Stimulated activated CD8-positive, alpha-beta memory T cell treated with anti-CD3 and anti-CD28 coated beads, Interleukin-4, amount 100 ng/mL, for 48 hours (primary cell): ENCODE measurements at places on chromosomes 5 and 9.

DNA sequence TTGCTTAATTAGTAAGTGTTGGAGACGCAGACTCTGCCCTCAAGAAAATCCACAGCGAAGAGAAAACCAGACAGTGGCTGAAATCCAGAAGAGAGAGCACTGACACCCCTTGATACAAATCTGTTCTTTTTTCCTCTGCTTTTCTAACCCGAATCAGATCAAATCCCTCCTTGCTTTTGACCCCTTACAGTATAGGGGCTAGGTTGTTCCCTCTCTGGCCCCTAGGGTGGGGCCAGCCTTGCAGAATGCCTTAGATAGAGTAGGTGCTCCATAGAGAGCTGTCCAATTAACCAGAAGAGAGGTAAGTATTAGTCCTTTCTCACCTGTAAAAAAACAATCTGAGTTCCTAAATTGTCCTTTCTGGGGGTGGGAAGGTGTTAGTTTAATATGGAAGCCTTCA, 10.1 kb downstream of the C1QTNF2 start:
- no peak for DNase-seq

DNA sequence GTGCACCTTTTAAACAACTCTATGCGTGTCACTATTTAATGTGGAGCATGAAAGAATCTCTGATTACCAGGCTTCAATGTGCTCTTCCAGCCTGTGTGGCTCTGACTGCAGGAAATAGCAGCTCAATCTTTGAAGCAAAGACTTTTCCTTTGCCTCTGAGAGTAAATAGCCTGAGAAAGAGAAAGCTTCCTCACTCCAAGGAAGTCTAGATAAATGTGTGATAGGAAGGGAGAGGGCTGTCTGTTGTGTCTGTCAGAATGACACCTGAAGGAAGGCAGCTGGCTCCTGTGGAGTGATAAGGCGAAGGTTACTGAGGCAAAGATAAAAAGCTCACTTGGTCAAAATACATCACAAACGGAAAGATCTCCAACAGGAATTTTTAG, 205.3 kb upstream of the HAPLN1 start:
- DNase-seq: no peak

DNA sequence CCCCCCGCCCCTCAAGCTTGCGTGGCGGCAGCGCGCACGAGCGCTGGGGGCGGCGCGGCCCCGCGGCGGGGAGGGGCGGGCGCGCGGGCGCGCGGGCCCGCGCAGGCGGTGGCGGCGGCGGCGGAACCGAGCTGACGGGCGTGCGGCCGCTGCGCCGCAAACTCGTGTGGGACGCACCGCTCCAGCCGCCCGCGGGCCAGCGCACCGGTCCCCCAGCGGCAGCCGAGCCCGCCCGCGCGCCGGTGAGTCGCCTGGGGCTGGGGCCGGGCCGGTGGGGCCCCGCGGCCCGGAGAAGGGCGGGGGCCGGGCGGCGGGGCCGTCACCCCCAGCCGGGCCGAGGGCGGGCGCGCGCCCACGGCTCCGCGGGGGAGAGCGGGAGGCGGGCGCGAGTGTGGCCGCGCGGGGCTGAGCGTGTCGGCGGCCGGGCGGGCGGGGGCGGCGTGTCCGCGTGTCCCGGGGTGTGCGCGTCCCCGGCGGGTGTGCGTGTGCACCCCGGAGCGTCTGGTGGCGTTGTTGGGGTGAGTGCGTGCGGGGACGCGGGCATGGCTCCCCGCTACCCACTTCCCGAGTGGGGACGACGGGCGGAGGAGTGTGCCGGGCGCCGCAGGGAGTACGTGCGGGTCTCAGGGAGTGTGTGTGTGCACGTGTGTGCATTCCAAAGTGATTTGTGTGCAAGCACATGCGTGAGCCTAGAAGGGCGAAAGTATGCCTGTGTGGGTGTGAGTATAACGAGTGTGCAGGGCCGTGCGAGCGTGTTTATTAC, at the start of gene NEK6:
Gene NEK6, plus strand, starts transcription at position 106 of the 763 bp plus-strand sequence. CDS start 44,016 bp downstream, outside the sequence.
- DNase-seq: peak; percentile 45

GRCh38 chr5:71830681-71831539, 111.8 kb downstream of the CARTPT start:
- no peak for DNase-seq

GRCh38 chr5:181235689-181236366, 7.9 kb downstream of the RACK1 start:
- no peak for DNase-seq

DNA sequence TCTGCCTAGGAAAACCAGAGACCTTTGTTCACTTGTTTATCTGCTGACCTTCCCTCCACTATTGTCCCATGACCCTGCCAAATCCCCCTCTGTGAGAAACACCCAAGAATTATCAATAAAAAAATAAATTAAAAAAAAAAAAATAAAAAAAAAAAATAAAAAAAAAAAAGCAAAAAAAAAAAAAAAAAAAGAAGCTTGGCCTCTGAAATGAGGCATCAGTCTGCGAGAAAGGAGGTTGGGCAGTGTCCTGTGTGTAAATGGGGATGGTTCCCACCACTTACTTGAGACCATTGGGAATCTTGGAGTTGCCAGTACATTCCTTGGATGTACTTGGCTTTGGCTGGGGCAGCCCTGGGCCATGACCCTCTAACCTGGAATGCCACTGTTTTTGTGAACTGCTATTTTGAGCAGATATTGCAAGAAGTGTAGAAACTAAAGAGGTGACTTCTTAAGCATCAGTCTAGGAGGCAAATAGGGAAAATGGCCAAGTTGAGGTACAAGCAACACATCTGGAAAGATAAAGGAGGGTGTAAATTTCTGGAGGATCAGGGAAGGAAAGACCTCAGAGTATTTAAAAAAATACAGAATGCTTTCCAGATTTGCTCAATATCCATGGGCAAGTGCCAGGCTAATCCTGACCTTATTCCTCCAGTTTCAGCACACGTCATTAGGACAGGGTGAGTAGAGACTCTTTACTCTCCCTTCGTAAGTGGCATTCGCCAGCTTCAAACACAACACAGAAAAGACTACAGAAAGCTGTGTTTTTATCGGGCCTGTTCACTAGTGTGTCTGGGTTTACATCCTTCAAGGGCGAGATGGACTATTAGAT, 58.1 kb downstream of the HSPA4 start:
- no peak for DNase-seq

- DNase-seq: no peak
Measured at GRCh38 chr5:149719666-149720065, 10.4 kb upstream of the PPARGC1B start.

DNA sequence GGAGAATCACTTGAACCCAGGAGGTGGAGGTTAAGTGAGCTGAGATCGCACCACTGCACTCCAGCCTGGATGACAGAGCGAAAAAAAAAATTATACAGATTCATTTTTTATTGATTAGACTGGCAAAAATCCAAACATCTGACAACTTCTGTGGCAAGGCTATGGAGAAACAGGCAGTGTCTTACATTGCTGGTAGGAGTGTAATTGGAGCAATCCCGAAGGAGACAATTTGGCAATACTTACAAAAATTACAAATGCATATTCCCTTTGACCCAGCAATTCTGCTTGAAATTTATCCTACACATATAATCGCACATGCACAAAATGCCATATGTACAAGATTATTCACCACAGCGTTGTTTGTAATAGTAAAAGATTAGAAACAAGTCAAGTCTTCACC, 86.8 kb downstream of the MAPKAP1 start:
- no peak for DNase-seq

GRCh38 chr5:69517763-69518212, 25.2 kb downstream of the OCLN start:
- DNase-seq: no peak

DNA sequence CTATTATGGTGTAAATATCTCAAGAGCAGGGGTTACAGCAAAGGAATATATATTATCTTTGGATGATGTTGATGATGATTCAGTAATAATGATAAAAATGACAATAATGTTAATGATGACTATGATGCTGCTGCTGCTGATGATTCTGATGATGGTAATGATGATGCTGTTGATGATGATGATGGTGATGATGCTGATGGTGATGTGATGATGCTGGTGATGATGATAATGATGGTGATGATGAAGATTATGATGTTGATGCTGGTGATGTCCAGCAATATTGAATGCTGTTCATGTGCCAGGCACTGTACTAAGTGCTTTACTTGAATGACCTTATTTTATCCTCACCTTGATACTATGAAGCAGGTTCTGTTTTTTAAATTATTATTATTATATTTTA, 226.0 kb upstream of the ANKH start:
- no peak for DNase-seq

DNA sequence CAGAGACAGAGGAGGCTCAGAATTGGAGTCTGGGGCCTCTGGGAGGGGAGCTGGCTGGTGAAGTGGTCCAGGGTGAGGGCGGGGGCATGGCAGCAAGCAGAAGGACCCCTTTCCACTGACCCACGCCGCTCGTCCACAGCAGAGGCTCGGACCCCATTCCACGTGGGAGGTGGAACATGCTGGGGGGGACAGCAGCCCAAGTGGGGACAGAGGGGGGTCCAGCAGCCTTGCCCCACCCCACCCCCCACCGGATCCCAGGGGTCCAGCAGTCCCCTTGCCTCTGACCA, 25.4 kb upstream of the NKD2 start:
- no peak for DNase-seq

GRCh38 chr5:66134407-66134861, 9.7 kb upstream of the SREK1 start:
- DNase-seq: no peak

DNA sequence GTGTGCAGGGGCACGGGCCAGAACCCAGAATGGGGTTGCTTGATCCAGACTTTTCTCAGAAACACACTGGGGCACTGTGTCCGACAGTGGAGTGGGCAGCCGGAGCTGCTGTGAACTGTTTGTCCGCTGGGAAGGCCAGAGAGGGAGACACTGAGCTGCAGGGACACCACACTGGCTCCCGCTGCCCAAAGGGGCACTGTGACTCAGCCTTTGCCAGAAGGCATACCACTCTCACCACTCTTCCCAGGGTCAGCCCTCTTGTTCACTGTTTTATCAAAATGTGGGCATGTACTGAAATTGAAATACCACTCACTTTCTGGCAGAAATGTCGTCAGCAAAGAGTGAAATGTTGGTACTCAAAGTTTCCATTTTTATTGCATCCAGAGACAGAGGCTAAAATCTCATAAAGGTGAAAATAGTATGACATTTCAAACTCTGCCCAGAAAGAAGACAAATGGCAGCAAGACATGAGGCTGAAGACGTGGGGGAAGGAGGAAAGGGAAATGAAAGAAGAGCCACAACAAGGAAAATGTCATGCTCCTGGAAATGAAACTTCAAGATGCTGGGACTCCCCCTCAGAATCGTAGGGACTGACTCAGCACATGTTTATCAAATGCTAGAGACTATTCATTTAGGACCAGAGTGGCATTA, 4.5 kb upstream of the IL7R start:
- DNase-seq: peak; percentile 70

GRCh38 chr5:126658561-126658960, 57.8 kb downstream of the PHAX start:
- DNase-seq: no peak

DNA sequence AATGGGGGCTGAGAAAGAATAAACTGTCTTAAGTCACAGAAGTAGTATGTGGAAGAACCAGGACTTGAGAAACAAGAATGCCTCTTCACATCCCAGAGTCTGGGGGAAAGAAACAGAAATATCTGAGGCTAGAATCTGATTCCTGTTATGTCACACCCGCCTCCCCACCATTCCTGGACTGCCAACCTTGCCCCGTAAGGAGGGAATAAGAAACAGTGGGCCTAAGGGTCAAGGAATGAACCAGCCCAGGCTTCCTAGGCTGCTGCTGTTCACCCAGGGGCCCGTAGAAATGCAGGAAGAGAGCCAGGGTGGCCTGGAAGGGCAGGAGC, 4.3 kb downstream of the PCDH1 start:
- no peak for DNase-seq

DNA sequence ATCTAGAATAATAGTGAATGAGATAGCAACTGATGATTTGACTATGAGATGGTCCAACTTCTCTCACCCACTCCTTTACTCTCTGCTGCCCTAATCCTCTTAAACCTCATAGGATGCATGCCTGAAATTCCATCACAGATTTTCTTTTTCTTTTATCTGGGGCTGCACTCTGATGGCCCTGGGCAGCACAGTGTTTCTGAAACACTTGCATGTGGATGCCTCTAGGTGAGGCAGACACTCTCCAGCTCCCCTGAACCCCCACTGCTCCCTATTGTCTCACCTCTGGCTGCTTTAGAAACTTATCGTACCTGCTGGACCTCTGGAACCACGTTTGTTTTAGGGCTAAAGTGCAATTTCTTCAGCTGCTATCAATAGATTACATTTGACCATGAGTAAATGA, 67.5 kb downstream of the HTR4 start:
- DNase-seq: no peak

DNA sequence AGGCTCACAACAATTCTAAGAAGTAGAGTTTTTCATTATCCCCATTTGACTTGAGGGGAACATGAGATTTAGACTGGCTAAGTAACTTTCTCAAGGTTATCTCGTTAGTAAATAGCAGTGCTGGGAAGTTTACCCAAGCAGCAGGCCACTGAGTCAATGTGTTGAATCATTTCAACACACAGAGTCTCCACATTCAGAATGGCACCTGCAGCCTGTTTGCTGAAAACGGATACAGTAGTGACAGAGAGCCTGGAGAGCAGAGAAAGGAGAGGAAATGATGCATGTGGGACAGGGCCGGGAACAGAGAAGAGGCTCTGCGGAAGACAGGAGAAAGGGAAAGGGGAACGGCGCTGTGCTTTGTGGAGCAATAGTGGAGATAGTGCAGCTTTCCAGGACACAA, 33.5 kb upstream of the ZSWIM6 start:
- DNase-seq: no peak

- DNase-seq: no peak
Measured at GRCh38 chr9:69637193-69637816, 34.9 kb downstream of the APBA1 start.

GRCh38 chr9:83336706-83337105, 201.5 kb downstream of the FRMD3 start:
- DNase-seq: no peak

- no peak for DNase-seq
Measured at GRCh38 chr9:86093788-86094555, 5.4 kb downstream of the GOLM1 start.

DNA sequence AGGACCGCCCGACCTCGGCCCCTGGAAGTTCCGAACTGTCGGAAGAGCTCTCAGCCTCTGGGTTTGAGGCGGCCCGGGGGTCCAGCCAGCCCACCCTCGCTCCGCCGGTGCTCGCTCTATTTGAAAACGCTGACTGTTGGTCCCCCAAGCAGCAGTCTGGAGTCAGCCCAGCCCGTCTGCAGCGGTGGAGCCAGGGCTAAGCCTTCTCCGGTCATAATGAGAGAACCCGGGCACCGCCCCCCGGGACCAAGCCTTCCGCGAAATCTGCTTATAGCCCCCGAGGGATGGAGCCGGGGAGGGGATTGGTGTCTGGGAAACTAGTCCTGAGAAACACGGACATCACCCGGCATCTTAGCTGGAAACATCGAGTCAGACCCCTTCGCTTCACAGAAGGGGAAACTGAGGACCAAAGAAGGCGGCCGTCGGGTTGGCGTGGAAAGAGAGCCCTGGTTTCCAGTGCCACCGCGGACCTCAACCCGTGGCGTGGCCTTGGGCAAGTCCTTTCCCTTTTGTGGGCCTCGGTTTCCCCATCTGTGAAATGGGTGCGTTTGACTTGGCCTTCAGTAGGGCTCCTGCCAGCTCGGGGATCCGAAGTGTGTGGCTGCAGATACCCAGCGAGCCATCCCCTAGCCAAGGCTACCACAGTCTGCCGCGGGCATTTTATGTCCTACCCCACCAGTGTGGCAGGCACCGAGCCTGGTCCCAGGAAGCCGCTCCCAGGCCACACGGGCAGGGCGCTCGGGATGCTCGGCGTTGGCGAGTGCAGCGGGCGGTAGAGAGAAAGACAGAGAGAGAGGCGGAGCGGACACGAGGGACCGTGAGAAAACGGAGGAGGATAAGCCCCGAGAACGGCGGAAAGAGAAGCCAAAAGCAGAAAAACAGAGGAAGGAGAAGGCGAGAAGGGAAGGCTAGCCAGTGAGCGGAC, 857 bp downstream of the ADAM19 start:
- DNase-seq: peak; percentile 57
